ENCODE measurements at places on chromosomes 6 and 20.

DNA sequence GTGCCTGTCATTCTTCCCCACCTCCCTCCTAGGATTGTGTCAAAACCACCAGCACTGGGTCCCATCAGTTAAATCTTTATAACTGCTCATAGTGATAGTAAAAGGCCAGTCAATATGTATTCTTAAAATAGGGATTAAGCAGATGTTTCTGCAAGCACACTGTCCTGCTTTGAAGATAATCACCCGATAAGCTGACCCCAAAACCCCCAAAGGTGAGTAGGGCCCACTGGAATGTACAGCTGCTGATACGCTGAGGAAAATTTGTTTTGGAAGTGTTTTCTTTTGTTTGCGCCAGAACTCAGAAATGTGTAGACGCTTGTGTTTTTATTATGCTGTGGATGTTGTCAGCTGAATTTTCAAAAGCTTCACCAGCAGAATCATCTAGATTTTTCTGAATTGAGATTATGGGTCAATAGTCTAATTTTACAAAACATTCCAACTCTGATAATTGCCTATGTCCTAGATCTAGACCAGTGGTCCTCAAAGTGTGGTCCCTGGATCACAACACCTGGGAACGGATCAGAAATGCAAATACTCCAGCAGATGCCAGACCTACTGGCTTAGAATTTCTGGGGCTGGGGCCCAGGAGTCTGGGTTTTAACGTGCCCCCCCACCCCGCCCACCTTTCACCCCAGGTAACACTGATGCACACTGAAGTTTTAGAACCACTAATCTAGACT is 11.4 kb downstream of the BFSP1 start:
- no peak for DNase-seq

GRCh38 chr6:136365776-136366354 is 76.2 kb upstream of the BCLAF1 start:
- DNase-seq, result peak; percentile 75

- no peak for DNase-seq
Measured at GRCh38 chr20:60704147-60704546, 547.9 kb upstream of the CDH4 start.

- no peak for DNase-seq
Measured at GRCh38 chr6:20620043-20620442, 85.8 kb downstream of the CDKAL1 start.

DNA sequence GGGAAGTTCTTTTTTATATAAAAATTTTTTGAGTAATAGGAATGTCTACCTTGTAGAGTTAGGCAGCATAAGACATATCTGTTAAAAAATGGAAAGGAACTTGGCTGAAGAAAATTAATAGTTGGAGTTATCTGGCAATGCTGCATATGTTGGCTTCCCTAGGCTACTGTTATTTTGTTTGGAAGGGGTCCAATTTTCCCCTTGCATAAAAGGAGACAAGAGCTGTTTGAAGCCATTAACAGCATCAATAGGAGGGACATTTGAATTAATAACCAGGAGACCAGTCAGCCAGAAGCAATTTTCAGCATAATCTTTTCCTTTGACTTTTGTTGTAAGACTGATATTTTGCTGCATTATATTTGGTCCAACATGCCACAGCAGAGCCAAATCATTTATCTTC is 80.9 kb upstream of the TAB2 start:
- DNase-seq, result no peak

- DNase-seq, result no peak
Measured at GRCh38 chr6:51678274-51678673, 409.1 kb downstream of the PKHD1 start.

GRCh38 chr6:57209030-57209429 is 13.1 kb downstream of the RAB23 start:
- no peak for DNase-seq

GRCh38 chr6:40713002-40713719 is 126.0 kb upstream of the LRFN2 start:
- no peak for DNase-seq

DNA sequence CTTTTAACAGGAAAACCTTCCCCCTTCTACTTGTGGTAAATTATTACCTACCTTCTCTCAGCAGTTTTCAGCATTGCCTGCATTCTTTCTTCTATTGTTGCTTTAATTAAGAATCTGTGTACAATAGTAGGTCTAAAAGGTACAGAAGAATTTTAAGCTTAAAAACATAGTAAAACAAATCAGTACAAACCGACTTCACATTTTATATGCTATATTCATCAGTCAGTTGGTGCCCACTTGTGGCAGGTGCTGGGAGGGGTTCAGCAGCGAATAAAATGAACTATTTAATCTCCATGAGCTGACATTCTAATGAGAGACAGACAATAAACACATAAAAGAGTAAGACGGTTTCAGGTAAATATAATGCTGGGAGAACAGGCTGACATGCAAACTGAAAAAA is 73.4 kb upstream of the FBXO30 start:
- peak; percentile 7 for DNase-seq

DNA sequence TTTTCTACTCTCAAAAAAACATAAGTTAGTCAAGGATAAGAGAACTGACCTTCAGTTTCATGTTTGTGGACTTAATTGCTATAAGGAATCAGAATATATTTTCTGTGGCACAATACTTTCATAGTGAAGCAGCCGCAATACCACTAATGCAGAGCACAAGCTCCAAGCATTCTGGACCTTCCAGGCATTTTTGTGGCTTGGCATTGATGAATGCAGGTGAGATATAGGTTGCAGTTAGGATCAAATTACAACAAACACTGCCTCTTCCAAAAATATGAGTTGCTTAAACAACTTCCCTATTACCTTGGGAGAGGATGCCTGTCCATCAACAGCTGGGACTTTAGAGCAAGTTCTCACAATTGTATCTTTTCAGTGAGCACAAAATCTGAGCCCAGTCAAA is 162.8 kb upstream of the RSPO3 start:
- DNase-seq, result no peak

GRCh38 chr20:48673507-48673906 is 154.3 kb downstream of the PREX1 start:
- no peak for DNase-seq

DNA sequence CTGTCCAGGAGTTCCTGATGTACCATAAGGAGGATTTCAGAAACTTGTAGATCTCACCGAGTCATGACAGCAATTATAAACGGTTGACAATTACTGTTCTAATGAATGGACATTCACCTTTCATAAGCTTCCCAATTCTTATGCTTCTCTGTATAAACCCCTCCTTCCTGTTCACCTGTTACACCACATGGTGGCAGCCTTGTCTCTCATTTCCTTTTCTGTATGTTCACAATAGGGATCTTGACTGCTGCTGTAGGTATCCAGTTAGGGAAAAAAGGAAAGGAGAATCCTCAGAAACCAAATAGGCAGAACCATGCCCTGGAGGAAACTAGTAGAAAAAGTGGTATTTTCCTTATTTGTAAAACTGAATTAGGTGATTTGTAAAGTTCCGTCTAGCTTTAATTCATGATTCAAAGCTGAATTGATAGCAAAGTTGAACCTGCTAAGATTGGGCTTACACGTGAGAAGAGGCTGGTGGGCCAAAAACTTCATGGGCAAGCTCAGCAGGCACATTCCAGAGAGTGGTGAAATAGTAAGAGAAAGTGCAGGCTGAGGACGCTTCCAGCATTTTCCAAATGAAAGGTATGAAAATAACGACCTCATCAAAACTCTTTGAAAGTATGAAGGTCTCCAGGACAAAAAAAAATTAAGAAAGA is 29.0 kb upstream of the TBPL1 start:
- DNase-seq, result peak; percentile 67

DNA sequence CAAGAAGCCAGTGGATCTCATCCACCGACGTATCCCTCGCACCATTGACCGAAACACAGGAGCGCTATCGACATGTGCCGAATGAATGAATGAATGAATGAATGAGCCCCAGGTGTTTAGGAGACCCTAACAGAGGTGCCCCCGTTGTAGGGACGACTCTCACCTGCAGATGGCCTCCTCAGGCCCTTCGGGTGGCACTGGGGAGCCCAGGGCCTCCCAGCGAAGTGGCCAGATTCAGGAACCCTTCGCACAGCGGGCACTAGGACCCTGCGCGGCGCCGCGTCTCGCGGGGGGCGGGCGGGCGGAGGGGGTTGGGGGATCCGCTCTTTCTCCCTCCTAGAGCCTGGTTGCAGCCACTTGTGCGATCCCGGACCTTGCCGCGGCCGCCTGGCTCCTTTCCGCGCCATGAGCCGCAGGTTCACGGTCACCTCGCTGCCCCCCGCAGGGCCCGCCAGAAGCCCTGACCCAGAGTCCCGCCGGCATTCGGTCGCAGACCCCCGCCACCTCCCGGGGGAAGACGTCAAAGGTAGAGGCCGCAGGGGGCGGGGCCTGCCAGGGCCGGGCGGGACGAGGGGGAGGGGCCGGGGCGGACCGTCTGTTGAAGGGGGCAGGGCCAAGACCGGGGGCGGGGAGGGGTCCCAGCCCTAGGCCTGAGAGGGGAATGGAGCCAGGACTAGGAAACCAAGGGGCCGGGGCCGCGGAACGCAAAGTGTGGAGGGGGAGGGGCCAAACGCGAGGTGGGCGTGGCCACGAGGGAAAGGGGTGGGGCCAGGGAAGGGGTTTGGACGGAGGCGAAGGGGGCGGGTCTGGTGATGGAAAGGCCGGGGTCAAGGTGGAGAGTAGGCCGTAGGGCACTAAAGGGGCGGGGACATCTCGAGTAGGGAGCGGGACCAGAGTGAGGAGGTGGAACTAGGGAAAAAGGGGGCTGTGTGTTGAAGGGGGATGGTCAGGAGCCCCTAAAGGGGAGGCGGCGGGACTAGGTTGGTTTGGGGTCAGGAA is 7.4 kb upstream of the SLC12A5 start:
- DNase-seq, result peak; percentile 16

DNA sequence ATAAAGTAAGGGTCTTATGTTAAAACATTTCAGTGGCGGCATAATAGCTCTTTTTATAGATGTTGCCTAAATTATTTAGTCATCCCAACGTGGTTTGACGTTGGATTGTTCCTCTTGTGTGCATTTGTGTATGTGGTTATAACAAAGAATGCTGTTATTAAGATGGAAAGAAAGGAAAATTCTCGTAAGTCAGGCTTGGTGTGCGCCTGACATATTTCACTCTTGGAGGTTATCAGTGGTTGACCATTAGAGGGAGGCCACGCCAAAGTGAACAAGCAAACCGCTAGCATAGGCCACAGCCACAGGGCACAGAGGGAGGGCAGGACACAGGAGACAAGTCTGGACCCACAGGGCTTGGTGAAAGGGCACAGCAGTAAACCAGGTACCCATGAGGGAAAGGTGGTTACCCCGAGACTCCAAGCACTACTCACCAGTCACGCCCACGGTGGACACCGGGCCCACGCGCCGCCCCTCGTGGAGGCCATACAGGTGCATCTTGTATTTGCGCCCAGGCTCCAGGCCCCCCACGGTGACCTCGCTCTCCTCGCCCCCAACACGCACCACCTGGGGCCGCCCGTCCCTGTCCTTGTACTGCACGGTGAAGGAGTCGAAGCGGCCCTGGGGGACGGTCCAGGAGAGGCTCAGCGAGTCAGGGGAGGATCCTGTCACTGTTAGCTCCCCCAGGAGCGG is 22.9 kb downstream of the CYP21A2 start:
- DNase-seq, result no peak

GRCh38 chr6:3776881-3777507 is 25.5 kb upstream of the PXDC1 start:
- DNase-seq, result no peak

- peak; percentile 59 for DNase-seq
Measured at GRCh38 chr20:5191829-5192569, 65.2 kb downstream of the CDS2 start.

- DNase-seq, result no peak
Measured at GRCh38 chr20:44282192-44282591, 28.8 kb downstream of the FITM2 start.

- no peak for DNase-seq
Measured at GRCh38 chr20:12570371-12570770, 438.4 kb upstream of the SPTLC3 start.

GRCh38 chr6:112259337-112259675 is 4.9 kb upstream of the LAMA4 start:
- no peak for DNase-seq

DNA sequence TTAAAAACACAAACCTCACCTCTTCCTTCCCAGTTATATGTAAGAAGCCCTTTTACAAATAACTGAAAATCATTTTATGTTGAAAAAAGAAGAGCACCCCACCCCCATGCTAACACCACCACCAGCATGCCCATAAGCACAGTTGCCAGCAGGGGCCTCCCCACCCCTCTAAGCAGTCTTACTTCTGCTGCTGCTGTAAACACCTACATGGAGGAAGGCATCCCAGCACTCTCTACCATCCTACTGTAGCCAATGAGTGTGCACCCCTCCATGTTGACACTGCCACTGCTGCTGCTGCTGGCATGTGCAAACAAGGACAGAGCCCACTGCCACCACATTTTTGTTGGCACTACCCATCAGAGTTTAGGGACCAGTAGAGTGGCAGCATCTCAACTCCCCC is 49.6 kb upstream of the PHIP start:
- DNase-seq, result no peak

GRCh38 chr6:107786709-107787588 is 37.2 kb downstream of the SCML4 start:
- DNase-seq, result no peak

DNA sequence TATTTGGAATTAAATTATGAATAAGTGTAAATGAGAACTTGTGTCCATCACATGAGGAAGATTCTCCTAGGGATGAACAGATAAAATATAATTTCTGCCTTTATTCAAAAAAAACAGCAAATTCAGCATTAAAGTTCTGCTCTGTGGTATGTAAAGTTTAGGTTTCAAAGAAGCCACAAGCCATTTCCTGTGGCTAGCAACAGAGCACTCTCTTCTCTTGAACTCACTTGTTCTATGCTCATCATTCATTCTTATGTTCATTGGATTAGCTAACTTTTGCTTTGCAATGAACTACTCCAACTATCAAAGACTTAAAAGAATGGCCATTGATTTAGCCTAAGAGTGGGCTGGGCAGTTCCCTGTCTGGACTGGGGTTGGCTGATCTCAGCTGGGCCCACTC is 20.8 kb upstream of the SNRPB2 start:
- no peak for DNase-seq

Data from CD14-positive monocyte (primary cell).